CD8-positive, alpha-beta memory T cell (primary cell): ENCODE measurements at places on chromosomes 12 and 14. TPM values are rescaled to one million over a fixed set of nuclear protein-coding genes. Genes with fewer than 3 reads are reported as not detected.

The METTL3 gene
- total RNA-seq: 58.9 TPM

DNA sequence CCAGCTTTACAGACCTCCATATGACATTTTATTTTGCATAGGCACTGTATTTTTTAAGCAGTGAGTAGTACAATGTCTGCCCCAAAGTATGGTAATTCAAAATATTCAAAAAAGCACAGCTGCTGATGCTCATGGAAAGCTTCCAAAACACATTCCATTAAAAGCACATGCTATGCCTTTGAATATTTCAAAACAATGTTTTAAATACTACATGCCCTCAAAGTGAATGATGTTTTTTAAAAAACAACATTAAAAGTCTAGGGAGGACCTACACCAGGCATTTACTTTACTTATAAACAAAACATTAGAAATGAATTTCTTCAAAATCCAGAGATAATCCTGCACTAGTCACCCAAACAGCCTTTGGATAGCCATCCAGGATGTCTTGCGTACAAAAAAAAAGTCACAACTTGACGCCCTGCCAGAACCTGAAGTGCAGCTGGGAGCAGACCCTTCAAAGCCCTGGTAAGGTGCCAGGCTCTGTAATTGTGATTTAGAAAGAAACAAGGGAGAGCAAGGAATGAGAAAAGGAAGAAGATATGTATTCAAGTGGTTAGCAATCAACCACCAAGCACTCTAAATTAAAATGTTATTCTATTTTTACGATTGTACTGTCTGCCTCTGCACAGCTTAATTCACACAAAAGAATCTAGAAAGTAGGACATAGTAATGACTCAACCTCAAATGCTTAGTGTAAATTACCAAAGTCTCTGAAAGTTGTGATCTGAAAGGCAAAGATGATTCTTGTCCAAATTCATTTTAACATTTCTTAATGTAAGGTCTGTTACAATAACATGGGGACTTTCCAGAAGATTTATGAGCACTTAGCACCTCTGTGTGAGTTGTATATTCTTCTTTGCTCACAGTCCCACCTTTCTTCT is 31.9 kb downstream of the CEP83 start:
- DNase-seq: no peak

The STAT6 gene
- total RNA-seq: 262 TPM

DNA sequence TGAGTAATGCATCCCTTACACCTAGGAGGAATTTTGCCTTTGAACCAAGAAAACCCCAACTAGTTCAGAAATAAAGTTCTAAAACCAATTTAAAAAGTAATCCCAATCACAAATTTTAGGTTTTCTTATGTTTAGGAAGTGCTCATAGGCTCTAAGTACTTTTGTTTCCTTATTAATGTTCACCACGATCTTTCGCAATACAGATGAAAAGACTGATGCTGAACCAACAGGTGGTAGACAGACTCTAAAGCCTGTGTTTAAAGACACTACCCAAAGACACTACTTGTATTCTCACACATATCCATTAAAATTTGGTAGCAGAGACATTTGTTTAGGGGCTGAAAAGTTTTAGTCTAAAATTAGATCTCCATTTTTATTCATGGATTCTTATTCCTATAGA is 10.6 kb upstream of the PHLDA1 start:
- no peak for DNase-seq

DNA sequence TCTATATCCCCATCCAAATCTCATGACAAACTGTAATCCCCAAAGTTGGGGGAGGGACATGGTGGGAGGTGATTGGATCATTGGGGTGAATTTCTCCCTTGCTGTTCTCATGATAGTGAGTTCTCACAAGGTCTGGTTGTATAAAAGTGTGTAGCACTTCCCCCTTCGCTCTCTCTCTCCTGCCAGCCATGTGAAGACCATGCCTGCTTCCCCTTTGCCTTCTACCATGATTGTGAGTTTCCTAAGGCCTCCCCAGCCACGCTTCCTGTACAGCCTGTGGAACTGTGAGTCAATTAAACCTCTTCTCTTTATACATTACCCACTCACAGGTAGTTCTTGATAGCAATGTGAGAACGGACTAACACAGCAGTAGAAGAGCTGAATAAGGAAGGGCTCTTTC is 62.6 kb upstream of the VASH1 start:
- no peak for DNase-seq

- no peak for DNase-seq
These were observed 19.1 kb upstream of the BTG1 start for GRCh38 chr12:92164712-92165111.

The CLEC4E gene
- total RNA-seq: not detected

The ZNF385A gene
- total RNA-seq: 0.78 TPM

The SUSD6 gene
- total RNA-seq: 53.9 TPM

DNA sequence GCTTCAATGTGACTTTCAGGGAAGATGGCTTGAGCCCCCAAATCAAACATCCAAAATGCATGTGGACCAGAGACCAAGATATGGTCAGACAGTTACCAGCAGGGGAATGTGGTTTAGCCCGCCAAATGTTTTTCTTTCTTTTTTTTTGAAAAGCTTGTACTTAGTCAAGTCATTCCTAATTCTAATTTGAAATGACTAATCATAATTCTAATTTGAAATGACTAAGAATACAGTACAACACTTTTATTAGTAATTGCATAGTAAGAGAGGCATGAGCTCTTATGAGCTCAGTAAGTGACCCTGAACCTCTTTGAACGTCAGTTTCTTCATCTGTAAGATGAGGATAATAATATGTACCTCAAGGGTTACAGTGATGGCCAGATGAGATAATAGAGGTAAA is 72.4 kb downstream of the HECTD4 start:
- DNase-seq: no peak

The SPPL3 gene
- 34.9 TPM for total RNA-seq

- DNase-seq: no peak
These were observed 128.3 kb upstream of the PRMT8 start for GRCh38 chr12:3362737-3363136.

- DNase-seq: no peak
These were observed 1.6 kb downstream of the PTGDR start for GRCh38 chr14:52269100-52269499.

The PLEKHH1 gene
- total RNA-seq: 0.77 TPM

- no peak for DNase-seq
These were observed 31.8 kb downstream of the PPFIA2 start for GRCh38 chr12:81727391-81727790.

DNA sequence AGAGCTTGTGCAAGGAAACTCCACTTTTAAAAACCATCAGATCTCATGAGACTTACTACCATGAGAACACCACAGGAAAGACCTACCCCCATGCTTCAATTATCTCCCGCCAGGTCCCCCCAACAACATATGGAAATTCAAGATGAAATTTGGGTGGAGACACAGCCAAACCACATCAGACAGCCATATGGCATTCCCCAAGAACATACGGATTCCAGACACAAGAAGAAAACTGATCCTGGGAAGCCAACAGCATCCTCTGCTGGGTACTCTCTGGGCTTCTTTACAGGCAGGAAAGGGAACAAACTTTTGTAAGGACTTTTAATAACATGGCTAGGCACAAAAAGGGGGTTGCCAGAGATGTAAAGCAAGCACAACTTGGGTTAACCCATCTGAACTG is 127.2 kb downstream of the TMEM132C start:
- no peak for DNase-seq

DNA sequence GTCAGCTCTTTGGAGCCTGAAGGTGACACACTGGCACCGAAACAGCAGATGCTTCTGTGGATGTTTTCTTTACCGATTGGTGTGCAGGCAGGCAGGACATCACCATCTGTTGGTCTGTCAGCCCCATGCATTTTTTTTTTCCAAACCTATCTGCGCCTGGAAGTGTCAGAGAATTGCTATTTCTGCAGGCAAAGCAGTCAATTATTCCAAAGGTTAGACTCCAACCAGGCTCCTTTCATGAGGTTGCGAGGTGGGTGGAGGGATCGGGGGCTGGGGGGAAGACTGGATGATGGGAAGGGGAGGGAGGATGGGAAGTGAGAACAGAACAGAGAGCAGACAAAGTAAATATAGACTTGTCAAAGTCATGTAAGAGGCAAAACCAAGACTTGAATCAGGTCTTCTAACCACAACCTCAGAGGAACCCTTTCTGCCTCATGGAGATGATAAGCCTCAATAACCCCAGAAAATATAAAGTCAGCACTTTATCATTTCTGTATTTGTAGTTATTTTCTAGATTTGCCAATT is 117.7 kb downstream of the OTOGL start:
- DNase-seq: no peak

The TAMALIN gene
- 8.4 TPM for total RNA-seq

The VPS33A gene
- total RNA-seq: 44.2 TPM

GRCh38 chr14:100673085-100673806 is 53.4 kb upstream of the DLK1 start:
- DNase-seq: no peak

The L3HYPDH gene
- total RNA-seq: 10.1 TPM

- DNase-seq: no peak
These were observed 199.8 kb downstream of the ZFP36L1 start for GRCh38 chr14:68592948-68593556.

GRCh38 chr14:103139132-103140025 is 16.1 kb downstream of the TNFAIP2 start:
- no peak for DNase-seq

GRCh38 chr14:73323896-73324399 is 86.6 kb downstream of the PAPLN start:
- no peak for DNase-seq

The LPAR5 gene
- 11.4 TPM for total RNA-seq

DNA sequence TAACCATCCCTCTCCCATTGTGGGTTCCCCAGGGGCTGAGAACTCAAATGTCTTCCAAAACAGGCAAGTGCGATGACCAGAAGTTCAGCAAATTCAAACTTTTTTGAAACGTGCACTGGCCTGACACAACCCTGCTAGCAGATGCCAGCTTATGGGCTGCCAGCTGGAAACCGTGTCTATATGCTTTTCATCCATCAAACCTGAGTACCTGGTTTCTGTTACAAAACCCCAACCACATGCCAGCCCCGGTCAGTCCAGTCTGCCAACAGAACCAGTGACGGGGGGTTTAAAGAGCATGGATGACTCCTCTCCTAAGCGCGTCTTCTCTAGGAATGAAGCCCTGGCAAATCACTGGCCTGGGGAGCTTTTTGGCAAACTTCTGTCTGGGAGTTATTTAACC is 189.7 kb downstream of the TTC7B start:
- no peak for DNase-seq

DNA sequence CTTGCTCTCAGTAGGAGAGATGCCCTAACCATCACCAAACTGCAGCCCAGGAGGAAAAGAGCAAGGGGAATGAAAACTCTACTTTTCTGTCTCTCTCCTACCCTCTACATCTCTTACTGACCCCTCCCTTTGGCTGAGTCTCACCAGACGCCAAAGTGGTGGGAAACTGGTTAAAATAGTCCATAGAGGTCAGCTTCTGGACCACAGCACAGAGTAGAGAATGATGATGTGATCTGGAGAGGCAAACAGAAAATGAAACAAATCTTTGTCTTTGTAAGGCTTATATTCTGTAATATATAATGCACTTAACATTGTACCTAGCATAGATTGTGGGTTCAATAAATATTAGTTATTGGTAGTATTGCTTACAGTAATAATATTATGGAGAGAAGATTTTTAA is 81.0 kb upstream of the GARIN2 start:
- no peak for DNase-seq

DNA sequence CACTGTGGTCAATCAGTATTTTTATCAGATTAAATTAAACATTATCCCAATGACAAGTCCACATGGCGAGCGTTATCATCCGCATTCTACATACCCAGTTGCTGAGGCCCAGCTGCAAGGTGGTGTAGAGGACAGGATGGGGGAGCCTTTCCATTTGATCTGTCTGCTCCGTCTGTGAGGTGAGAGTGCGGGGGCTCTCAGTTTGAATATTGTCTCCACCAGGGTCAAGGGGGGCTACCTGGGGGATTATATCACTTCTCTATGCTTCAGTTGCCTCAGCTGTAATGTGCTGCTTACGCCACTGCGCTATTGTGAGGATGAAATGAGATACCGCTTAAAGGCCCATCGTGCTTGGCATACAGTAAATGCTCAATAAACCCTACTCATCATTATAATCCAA is 1106.0 kb downstream of the BCL11B start:
- DNase-seq: no peak

- peak; percentile 62 for DNase-seq
These were observed 238.9 kb downstream of the CHST11 start for GRCh38 chr12:104695453-104696148.

The ANKRD33 gene
- not detected for total RNA-seq

DNA sequence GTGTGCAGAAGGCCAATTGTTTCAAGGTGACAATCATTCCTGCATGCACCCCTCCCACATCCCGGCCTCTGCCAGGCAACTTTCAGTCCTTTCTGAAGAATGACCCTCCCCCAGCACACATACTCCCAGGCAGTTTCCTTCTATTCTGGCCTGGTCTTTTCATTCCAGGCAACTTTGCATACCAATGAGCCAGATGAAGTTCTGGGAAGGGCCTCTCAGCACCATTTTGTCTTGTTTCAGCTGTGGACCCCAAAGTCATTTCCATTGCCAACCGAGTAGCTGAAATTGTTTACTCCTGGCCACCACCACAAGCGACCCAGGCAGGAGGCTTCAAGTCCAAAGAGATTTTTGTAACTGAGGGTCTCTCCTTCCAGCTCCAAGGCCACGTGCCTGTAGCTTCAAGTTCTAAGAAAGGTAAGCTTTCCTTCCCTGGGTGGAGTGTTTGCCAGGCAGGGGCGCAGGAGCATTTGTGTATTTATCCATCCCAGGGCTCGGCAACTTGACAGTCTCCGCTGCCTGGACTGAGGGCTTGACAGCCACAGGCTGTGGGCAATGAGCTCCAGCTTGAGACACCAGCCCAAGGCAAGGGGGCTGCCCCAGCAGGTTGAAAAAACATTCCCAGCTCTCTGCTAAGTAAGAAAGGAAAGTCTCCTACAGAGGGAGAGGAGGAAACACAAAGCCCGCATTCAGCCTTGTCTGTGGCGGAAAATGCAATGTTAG is 16.4 kb downstream of the BCL2L14 start:
- no peak for DNase-seq

The PSME1 gene
- total RNA-seq: 343 TPM

DNA sequence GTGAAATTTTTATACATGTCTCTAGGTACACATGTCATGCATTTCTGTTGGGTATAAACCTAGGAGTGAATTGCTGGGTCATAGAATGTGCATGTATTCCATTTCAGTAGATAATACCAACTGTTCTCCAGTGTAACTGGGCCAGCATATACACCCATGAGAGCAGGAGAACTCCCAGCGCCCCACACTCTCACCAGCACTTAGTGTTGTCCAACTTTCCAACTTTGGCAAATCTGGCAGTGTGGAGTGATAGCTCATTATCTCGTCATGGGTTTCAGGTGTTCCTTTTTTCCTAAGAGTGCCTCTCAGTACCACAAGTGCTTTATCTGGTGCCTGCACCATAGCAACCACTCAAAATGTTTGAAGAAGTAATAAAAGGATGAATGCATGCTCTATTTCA is 40.1 kb downstream of the NGB start:
- DNase-seq: no peak

The KLRC3 gene
- 3.2 TPM for total RNA-seq
